ENCODE measurements at places on chromosomes 6 and 20.

DNA sequence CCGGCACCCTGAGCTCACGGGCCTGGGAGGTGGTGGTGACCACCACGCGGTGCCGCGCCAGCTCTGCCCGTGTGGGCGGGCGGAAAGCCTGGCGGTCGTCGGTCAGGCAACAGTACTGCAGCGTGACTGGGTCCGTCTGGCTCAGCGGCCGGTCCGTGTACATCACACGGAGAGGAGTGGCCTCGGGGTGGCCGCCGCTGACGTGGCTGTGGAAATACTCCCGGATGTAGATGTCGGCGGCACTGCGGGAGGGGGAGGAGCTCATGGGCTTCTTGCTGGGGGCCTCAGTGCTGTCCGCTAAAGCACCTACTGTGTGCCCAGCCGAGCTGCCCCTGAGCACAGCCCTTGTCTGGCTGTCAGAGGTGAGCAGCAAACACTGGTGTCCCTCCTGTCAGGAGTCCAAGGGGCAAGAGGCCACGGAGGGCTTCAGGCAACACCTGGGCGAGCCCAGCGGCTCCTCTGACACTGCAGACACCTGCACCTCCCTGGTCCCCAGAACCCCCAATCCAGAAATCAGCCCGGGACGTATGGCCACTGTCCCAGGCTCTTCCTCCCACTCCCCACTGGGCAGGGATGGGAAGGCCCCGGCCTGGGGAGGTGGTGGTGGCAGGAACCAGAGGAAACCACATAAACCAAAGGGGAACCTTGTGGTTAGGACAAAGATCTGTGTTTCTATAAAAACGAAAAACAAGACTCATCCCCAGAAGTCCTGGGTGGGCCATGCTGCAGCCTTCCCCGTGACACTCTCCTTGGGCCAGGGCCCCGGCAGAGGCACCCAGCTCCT is 6.5 kb downstream of the HELZ2 start:
- no peak for DNase-seq

- DNase-seq, result no peak
Measured at GRCh38 chr20:58982406-58983114, 1.5 kb downstream of the NELFCD start.

- no peak for DNase-seq
Measured at GRCh38 chr6:30530014-30530413, 26.3 kb downstream of the GNL1 start.

DNA sequence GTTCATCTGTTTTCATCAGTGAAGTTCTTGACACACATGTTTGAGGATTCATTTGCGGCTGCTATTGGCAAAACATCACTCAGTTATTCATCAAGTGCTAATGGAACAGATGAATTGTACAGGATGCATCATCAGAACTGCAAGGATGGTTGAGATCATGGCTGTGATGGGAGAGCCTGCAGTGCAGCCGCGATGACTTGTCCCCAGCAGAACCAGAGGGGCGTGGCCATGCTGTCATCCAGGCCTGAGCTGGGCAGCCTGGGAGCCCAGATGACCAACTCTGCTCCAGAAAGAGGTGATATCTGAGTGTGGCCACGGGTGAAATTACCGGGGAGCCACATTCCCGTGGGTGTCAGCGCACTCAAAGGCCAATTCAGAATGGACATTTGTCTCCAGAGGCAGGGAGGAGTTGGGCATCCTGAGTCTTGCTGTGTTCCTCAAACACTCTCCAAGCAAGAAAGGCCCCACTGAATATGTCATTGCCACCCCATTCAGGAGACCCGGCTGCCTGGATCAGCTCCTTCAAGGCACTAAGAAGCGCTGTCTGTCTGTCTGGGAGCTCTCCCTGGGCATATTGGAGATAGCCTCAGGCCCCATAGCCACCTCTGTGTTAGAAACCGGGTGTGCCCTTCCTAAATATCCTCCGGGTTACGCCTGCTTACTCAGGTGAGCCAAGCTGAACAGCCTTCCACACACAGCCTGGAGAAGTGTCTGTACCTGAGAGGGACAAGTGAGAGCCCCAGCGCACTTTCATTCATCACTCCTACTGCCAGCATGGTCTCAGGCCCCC is 66.7 kb downstream of the SYNDIG1 start:
- no peak for DNase-seq

GRCh38 chr6:29147074-29147473 is 23.6 kb upstream of the OR2J2 start:
- DNase-seq, result no peak

All from LNCaP clone FGC (cell line).